RWPE1 (cell line): ENCODE measurements at places on chromosomes 11 and 22.

DNA sequence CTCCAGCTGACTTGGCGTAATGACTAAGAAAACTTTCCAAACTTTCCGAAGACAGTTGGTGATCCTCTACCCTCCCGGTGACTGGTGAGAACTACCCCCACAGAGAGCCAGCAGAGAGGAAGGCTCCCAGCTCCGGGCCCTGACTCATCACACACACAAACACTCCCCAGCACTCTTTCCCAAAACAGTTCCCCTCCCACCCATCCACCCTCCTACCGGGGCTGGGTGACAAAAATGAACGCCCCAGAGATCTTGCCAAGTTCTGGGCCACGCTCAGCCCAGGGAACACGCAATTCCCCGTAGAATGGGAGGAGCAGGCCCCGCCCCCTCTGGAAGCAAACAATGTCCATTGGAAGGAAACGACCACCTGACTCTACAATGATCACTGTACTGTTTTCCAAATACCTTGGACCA is 21.3 kb upstream of the JAM3 start:
- DNase-seq = peak; percentile 31

DNA sequence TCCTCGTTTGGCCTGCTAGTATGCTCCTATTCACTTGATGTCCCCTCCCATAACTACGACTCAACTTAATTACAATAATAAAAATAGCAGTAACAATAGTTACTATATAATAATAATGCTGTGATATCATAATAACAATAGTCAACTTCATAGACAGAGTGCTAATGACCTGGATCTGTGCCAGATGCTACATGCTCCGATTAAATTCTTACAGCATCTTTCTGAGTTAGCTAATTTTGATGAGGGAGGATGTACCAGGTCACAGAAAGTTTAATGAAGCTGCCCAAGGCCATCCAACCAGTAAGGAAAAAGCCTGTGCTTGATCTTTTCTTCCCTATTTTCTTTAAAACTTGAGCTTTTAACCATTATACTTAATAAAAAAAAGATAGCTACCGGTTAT is 413.4 kb upstream of the LRRC4C start:
- DNase-seq = no peak

DNA sequence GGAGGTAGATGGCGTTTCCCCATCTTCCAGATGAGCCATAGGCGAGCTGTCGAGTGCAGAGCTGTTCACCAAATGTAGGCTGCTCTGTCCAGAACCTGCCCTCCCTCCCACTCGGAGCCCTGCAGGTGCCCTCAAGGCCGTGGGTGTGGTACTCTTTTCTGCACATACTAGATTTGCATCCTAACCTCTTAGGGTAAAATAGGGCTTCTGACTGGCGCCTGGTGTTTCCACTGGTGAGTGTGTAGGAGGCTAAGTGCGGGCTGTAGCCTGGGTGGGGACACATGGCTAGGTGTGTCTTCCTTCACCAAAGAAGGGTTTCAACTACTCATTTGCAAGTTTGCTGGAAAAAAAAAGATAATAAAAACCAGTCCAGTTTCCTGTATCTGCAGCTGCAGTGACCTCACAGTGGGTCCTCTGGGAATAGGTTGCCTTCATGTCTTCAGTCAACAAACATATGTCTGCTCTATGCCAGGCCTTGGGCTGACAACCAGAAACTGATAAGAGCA is 8.5 kb downstream of the BIK start:
- DNase-seq = no peak

DNA sequence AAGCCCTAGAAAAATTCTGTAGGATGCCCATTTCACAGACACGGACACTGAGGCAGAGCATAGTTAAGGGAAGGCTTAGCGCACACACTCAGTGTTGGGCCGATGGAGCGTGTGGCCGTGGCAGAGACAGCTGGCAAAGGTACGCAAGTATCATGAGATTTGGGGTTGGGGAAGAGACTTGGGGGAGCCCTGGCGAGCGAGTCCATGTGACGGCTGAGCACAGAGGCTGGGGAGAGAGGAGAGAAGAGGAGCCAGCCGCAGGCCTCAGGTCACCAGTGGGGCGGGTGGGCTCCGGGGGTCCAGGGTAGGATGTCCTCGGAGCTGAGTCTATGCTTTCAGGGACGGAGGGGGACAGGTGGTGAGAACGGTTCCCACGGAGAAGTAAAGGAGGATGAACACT is 311.3 kb downstream of the CTTN start:
- no peak for DNase-seq

DNA sequence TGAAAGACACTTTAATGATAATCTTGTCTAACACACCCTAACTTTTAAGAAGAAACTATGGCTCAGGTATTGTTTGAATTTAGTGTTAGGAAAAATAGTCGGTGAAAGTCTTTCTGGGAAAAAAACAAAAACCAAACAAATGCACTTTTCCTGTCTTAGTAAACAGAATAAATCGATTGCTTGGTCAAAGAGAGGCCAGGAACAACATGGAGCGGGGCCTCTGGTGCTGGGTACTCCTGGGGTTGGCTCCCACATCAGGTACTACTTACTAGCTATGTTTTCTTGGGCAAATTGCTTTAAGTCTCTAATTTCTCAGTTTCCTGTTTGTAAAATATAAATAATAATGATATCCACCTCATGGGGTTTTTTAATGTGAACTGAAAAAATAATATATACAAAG is 46.8 kb downstream of the NAV2 start:
- DNase-seq = no peak

DNA sequence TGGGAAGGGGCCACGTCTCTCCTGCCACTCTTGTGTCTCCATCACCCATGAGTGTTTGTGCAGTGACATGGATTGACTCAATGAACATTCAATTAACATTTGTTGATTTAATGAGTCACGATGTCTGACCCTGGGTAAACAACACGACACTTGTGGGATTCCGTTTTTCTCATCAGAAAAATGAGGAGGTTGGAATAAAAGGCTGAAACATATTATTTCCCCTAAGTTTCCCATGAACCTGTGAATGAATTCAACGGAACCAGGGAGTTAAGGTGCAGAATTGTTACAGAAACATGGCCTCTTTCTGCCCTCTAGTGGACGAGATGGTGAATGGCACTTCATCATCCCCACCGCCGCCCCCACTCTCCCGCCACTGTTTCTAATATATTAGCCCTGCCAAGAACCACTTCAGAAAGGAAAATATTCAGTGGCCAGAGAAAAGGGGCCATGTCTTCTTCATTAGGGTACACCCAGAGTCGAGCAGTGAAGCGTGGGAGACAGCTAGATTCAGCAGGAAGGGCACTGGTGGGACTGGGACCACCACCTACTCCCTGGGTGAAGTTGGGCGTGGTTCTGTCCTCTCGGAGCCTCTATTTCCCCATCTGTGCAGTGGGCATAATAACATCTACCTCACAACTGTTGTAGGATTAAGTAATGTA is 46.3 kb upstream of the SYT13 start:
- peak; percentile 79 for DNase-seq

- peak; percentile 77 for DNase-seq
Measured at GRCh38 chr11:1652771-1653540, 23.4 kb downstream of the KRTAP5-5 start.

GRCh38 chr22:42959576-42960509 is 55.1 kb downstream of the PACSIN2 start:
- peak; percentile 56 for DNase-seq

DNA sequence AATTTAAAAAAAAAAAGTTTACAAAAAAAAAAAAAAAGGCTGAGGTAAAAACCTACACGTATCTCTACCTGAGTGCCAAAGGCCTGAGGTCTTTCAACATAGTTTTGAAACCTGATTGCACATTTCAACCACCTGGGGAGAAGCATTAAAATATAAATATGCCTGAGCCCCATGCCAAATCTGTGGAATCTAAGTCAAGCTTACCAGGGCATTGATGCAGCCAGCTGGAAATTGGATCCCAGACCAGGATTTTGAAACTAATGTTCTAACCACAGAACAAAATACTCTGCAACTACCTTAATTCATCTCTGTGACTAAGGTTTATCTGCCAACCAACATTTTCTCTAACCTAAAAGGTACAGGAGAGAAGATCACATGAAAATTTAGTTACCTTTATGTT is 38.8 kb upstream of the CHRNA10 start:
- no peak for DNase-seq

DNA sequence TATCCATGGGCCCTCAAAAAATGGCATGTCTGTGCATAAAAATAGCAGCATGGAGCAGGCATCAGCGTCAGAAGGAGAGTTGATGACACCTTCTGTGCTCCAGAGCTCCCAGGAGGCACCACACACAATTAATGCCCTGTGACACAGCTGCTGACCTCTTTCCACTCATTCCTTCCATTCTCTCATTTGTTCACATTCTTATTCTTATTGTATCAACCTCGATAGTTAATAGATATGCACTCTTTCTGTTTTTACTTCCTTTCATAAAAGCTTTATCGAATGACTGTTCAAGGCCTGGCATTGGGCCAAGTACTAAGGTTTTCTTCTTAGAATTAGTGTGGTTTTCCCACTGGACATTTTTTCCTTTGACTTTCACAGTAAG is 266.0 kb upstream of the MTNR1B start:
- no peak for DNase-seq

DNA sequence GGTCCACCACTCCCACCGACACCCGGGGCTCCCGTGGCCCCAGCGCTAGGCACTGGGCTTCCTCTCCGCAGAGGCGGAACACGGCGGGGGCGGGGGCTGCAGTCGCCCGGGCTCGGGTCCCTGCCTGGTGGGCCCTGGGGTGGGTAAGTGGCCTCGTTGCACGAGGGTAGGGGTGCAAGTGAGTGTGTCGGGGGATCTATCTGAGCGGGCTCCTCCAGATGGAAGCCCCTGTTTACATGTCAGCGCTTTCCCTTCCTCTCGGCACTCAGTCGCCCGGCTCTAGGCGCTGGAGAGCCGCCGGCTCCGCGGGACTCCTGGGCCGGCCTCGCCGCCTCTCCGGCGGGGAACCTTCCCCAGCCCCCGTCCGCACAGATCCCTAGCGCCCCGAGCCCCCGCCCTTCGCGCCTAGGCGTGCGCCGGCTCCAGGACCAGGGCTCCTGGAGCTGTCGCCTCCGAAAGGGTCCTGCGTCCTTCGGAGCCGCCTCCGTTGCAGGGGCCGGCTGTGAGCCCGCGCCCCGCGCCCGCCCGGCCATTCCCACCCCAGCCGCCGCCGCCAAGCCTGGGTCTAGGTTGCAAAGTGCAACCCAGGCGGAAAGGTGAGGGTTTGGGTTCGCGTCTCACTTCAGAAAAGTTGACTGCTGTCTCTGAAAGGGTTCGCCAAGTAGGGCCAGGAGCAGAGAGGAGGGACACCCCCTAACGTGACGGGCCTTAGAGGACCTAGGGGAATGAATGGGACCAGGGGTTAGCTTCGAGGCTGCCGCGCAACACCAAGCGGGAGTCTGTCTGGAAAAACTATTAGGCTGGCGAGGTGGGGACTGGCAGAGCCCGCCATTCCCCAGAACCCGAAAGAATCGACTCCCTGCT is 978 bp downstream of the FLI1 start:
- no peak for DNase-seq

- peak; percentile 68 for DNase-seq
Measured at GRCh38 chr11:126607374-126607773, 251.9 kb downstream of the ST3GAL4 start.

GRCh38 chr11:105177658-105178057 is 38.1 kb upstream of the CARD18 start:
- peak; percentile 20 for DNase-seq

DNA sequence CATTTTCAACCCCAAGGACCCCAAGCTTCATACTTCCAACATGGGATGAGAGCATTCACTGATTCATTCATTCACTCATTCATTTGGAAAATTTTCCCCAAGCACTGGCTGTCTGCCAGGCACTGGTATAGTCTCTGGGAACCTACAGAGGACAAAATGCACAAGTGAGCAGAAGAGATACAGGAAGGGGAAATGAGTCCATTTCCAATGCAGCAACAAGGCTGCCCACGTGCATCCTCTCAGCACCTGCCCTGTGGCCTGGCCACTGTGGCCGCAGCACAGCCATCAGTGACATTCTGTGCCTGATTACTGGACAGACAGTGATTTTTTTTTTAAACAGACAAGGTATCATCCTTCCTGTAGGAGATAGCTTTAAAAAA is 96.0 kb upstream of the PITPNB start:
- DNase-seq = no peak

- peak; percentile 40 for DNase-seq
Measured at GRCh38 chr22:28442711-28443525, 236.7 kb downstream of the TTC28 start.

GRCh38 chr11:1271002-1271401 is 38.4 kb downstream of the TOLLIP start:
- DNase-seq = no peak

DNA sequence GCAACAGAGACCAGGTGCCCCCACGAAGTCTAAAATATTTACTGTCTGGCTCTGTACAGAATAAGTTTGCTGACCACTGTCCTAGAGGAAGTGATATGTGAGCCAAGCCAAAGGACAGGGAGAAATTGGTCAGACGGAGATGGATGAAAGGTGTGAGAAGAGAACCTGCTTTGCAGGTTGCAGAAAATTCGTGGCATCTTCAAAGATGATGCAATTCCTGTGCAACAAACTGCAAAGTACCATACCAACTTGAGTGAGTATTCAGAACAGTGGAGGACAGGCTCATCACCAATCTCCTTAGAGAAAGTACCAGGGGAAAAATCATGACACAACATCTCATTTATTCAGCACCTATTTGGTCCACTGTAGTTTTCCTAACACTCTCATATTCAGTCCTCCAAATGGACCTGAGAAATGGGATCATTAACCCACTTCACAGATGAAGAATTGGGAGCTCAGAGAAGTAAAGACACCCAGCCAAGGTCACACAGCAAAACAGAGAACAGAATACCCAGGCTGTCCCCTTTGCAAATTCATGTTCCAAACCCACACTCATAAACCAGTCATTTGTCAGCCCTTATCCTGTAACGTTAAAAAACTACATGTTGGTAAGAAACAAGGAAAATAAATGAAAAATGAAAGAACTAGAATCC is 536.8 kb downstream of the MIAT start:
- DNase-seq = no peak

DNA sequence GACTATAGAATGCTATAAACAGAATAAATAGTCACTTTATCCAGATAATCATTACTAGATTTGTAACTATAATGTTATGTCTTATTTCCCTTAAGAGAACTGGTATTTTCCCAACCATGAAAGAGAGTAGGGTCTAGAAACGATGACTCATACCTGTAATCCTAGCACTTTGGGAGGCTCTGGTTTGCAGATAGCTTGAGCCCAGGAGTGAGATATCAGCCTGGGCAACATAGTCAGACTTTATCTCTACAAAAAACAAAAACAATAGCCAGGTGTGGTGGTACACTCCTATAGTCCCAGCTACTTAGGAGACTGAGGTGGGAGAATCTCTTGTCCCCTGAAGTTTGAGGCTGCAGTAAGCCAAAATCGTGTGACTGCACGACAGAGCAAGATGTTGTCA is 30.9 kb downstream of the OR52A5 start:
- DNase-seq = no peak

DNA sequence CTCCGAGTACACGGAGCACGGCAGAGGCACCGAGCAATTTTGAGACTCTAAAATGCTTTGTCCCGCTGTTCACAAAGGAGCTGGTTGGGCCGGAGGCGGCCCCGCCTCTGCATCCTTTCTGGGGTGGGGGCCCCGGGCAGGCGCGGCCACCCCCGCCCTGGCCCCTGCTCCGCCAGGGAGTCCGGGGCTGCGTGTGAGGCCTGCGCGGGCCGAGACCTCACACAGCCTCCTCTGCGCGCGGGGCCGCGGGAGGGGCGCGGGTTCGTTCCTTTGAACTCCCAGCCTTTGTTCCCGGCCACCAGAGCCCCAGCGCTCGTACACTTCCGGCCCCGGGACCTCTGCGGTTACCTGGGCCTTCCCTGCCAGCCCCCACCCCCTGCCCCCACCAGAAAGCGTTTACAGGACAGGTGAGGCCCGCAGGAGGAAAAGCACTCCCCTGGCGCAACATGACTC is 1.6 kb downstream of the FGF19 start:
- DNase-seq = no peak
